NCI-H1417 (cell line): ENCODE measurements at places on chromosomes 5 and 9.

DNA sequence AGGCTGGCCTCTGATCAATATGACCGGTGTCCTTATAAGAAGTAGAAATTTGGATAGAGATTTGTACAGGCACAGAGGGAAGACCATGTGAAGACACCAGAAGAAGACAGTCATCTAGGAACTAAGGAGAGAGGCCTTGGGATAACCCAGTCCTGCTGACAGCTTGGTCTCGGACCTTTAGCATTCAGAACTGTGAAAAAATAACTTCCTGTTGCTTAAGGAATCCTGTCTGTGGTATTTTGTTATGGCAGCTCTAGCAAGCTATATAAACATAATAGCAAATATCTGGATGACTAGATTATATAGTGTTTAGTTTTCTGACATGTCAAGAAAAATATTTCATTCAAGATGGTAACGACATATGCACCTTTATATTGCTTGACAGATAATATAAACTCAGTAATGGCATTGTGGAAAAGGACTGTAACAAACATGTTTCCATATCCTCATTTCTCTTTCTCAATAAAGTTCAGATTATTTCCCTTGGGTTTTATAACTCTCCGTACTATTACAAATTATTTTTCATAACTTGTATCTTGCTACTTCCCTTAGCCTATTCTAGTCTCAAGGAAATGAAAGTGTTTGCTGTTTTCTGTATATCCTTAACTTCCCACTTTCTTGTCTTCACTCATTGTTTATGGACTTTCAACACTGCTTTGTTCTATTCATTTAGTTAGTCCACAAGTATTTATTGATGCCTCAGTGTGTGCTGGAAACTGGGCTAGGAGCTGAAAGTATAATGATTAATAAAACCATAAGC is 62.4 kb downstream of the KIAA1958 start:
- no peak for DNase-seq

DNA sequence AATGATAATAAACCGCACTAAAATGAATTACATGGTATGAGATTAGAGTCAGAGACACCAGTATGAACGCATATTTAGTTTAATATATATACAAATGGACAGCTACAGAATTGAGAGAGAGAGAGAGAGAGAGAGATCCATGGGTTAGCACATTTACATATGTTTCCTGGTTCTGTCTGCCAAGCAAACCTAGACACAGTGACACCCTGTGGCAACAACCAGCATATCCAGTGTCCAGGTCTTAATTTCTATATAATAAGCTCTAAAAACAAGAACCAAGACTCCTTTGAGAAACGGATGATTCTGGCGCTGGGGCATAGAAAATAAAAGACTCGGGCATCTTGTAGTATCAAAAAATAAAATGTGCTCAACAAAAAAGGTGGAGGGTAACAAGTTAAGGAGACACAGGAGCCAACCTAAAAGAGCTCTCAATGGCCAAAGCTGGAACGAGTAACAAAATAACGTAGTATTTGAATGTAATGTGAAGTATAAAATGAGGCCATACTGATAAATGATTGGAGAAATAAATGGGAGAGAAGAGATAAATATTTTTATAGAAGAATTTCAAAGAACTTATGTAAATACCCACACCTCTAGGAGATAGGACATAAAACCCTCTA is 84.5 kb downstream of the RFX3 start:
- no peak for DNase-seq

DNA sequence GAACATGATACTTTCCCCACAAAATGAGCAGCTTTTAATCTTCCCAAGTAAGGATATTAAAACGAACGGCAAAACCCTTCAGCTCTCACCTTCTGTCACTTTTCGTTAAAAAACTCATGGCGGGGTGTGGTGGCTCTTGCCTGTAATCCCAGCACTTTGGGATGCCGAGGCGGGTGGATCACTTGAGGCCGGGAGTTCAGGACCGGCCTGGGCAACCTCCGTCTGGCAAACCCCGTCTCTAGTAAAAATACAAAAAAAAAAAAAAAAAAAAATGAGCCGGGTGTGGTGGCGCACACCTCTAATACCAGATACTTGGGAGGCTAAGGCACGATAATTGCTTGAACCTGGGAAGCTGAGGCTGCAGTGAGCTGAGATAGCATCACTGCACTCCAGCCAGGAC is 902 bp downstream of the TMED9 start:
- DNase-seq: no peak

GRCh38 chr9:130450344-130451003 is 5.7 kb downstream of the ASS1 start:
- DNase-seq: peak; percentile 72

DNA sequence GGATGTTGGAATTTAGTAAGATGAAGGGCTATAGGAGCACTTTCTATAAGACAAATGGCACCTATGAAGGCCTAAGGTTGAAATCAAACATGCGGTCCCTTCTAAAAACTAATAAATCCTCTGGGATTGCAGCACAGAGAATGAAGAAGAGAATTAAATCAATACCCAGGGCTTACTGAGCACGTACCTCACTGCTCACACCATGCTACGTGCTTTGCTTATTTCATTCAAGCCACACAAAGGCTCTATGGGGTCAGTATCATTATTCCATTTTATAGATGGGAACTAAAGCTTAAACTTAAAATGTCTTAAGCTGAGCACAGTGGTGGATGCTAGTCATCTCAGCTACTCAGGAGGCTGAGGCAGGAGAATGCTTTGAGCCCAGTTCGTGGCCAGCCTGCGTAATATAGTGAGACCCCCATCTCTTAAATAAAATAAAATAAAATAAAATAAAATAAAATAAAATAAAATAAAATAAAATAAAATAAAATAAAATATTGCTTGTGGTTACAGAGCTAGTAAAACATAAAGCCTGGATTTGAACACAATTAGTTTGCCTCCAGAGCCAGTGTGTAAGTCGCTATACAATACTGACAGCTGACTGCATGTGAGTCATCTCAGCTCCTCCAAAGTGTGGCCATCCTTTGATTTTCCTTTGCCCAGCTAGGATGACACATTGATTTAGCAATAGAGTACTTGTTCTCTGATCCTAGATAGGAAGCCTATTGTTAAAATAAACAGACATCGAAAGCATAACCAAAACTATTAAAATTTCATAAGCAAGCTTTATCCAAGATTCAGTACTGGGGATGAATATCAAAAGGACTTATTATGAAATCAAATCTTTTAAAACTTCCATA is 20.9 kb upstream of the DPYSL3 start:
- no peak for DNase-seq

GRCh38 chr9:133919253-133920115 is 72.6 kb downstream of the VAV2 start:
- DNase-seq: no peak

- no peak for DNase-seq
These were observed 2.7 kb downstream of the ASTN2 start for GRCh38 chr9:117412006-117412715.

DNA sequence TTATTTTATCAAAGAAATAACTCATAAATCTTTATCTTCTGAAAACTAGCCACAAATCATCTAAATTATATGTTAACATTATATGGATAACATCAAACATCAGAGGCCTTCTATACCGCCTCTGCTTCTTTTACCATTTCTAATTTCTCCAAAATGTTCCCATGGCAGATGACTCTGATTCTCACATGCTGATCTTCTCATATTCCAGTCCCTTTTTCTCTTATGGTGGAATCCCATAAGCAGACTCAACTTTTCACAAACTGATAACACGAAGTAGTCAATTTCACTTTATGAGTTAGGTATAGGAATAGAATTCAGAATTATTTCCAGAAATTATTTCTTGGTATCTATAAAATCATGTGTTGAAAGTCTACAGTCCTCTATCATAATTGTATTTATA is 212.3 kb downstream of the ENC1 start:
- no peak for DNase-seq

DNA sequence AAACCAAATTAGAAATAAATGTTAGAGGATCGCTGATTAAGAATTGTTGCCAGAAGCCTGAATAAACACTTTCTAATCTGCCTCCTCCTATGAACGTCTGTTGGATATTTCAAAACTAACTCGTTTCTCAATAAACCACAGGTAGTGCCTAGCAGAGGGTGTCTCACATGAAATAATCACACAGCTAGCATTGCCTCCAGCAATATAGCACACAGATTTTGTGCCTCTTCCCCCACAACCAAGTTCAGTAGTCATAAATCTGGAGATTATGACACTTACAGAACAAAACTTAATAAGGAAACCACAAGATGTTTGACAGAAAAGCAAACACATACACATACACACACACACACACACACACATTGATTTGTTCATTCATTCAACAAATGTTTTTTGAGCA is 173.2 kb upstream of the CDH10 start:
- no peak for DNase-seq

- DNase-seq: no peak
These were observed 2.5 kb downstream of the DOK3 start for GRCh38 chr5:177507165-177507564.

GRCh38 chr5:116730706-116731105 is 156.1 kb upstream of the SEMA6A start:
- no peak for DNase-seq

DNA sequence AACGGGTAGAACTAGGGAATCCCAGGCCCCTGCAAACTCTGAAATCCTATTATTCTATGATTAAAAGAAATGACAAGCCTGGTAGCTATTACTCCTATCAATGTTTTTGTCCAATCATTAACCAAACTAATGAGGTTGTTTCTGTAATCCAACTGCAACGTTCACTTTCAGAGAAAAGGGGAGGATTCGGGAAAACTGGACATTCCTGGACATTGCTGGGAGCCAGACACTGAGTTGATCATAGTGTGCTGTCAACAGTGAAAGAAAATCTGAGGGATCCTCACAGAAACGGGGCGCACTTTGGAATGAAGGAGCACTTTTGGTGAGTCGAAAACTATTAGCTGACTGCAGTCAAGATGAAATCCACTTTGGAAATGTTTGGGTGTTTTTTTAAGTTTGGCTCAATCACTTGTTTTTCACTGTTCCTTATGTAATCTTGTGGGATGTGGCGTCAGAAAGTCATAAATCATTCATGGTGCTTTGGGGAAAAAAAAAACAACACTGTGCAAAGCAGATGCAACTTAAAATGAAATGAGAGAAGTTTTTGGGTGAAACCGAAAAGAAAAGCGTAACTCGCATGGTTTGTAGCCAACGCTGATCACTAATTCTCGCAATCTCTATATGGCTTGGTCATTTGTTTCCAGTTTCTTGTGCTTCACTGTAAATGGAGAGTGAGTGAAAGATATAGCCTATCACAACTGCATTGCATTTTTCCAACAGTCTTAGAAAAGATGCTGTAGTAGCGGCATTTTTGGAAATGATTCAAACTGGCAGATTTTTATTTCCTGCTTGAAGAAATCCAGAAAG is 51.2 kb upstream of the ADRA1B start:
- no peak for DNase-seq

GRCh38 chr9:132301521-132301920 is 53.3 kb downstream of the SETX start:
- no peak for DNase-seq

DNA sequence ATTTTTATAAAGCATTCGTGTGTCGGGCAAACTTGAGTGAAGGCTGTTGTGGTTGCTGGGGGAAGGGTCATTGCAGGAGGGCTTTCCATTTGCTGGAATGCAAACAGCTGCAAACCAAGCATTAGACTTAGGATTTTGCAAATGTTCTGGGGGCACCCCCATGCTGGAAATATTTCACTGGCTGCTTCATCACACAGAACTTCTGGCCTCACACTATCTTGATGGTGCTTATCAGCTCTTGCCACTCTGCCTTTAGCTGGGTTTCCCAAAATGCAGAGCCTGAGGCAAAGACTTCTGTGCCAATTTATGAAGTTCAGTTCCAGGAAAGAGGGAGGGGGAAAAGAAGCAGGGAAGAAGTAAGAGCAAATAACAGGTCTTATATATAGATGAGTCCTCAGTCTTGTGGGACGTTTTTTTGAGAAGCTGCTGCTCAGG is 8.6 kb upstream of the COL15A1 start:
- no peak for DNase-seq

GRCh38 chr9:33049680-33050361 is 24.7 kb downstream of the DNAJA1 start:
- no peak for DNase-seq

GRCh38 chr5:168691891-168692290 is 112.7 kb upstream of the PANK3 start:
- DNase-seq: peak; percentile 0

DNA sequence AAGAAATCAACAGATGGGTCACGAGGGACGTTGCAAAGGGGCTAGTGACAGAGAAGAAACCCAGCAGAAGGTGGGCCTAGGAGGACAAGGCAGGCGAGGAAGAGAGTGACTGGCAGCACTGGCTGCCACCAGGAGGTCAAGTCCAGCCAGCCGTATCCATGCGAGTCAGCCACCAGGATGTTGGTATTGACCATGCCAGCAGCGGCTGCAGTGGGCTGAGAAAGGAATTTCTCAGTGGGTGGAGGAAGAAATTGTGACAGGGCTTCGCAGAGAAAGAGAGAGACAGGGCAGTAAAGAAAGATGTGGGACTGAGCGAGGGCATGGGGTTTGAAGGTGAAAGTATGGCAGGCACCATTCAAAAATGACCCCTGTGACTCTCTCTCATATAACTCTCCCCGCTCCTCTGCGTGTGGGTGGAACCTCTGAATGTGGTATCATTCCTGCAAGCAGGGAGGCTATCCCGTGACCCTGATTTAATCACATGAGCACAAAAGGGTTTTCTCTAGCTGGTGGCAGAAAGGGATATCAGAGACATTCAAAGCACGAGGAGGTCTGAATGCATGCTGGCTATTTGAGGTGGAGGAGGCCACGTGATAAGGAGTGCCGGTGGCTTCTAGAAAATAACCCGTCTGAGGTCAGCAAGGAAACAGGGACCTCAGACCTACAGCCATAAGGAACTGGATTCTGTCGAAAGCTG is 45.4 kb upstream of the FBXW11 start:
- DNase-seq: no peak

GRCh38 chr9:115591584-115591984 is 473.6 kb upstream of the TNC start:
- DNase-seq: peak; percentile 71

DNA sequence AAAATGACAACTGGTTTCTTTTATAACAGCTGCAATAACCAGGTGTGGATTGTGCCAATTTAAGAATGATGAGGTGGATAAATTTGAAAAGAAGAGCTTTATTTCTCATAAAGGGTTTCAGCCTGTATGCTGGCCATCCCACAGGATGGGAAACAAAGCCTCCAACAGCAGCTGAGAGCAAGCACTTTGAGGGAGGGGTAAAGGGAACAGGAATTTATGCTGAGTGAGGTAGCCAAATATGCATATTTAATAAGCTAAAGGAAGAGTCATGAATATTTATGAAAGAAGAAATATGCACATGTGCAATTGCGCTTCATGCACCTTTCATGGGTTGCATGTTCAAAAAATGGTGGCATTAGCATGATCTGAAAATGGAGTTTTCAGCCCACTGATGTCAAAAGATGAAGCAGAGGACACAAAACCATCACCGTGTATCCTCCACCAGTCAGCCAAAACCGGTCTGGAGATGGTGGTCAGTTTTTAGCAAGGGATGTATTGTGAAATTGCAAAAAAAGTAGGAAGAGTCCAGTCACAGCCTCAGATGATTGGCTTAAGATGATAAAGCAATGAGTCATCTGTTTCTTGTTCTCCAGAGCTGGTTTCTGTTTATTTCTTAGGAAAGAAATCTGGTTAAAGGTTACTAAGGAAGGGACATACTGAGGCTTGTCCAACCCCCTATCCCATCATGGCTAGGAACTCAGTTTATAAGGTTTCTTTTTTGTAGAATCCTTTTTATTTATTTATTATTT is 47.9 kb downstream of the DEPDC1B start:
- DNase-seq: no peak

GRCh38 chr9:78286946-78287388 is 10.0 kb upstream of the PSAT1 start:
- no peak for DNase-seq

GRCh38 chr9:34662526-34663302 is at the start of gene CCL27:
Gene CCL27, minus strand, starts transcription at chr9:34662657. Its CDS starts 24 bp downstream, at chr9:34662633.
- no peak for DNase-seq
